Mesothelial cell of epicardium (in vitro differentiated cells): ENCODE measurements at places on chromosomes 12 and 14. TPM values are rescaled to one million over a fixed set of nuclear protein-coding genes. Genes with fewer than 3 reads are reported as not detected.
A peak's percentile ranks its signal among the peaks of the same experiment; 100 is the strongest.

DNA sequence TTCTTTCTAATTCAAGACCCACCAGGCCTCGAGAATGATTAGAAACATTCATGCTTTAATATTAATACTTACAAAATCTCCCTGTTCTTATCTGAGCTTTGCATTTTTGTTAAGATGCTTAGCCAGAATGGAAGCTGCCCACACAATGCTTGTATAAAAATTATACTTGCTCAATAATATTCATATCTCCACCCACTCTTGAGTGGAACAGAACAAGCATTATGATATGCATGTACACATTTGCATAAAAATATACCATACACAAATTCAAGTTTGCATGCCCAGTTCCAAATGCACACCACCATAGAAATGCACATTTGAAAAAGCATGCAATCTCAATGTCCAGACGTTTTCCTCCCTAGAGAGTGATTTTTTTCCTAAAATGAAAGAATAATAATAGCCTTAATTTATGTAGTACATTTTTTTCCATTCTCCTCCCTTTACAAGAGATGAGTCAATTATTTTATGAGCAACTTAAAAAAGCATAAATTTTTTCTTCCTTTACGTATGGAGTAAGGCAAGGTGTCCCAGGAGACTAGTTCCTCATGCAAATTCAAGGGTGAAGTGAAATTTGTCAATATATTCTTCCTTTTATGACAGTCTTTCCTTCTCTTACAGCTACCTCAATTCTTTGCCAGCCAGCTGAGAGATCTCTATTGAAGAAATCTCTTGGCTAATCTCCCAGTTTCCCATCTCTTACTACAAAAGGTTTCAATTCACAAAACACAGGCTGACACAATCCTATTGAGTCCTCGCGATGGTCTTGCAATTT is 313.1 kb upstream of the GARIN6 start:
- DNase-seq, result no peak
- no peaks in the 10 kb centered on the region for H3K4me1 ChIP-seq
- no peaks in the 10 kb centered on the region for H3K36me3 ChIP-seq
- no peaks in the 10 kb centered on the region for H3K27me3 ChIP-seq
- no peak overlapping the region for H3K4me3 ChIP-seq
- H3K27ac ChIP-seq, result no peak overlapping the region

- no peak overlapping the region for H3K27ac ChIP-seq
- no peaks in the 10 kb centered on the region for H3K36me3 ChIP-seq
- H3K27me3 ChIP-seq, result no peaks in the 10 kb centered on the region
- peaks cover 14% of the 10 kb centered on the region for H3K4me1 ChIP-seq
Observed at GRCh38 chr12:85509857-85510256, 229.8 kb downstream of the ALX1 start.

Gene LRRC9
- total RNA-seq, result 0.34 to 0.45 TPM (median 0.44 TPM) in 3 replicates

- peak overlapping the region; percentile 63 for H3K27ac ChIP-seq
- peaks cover 52% of the 10 kb centered on the region for H3K4me1 ChIP-seq
- DNase-seq, result no peak
Observed at GRCh38 chr14:99235582-99236320, 36.2 kb downstream of the BCL11B start.

Gene RAD9B
- 0.51 to 0.73 TPM (median 0.54 TPM) in 3 replicates for total RNA-seq

GRCh38 chr12:39930101-39930500 is 175.8 kb downstream of the SLC2A13 start:
- peaks cover 8% of the 10 kb centered on the region for H3K4me1 ChIP-seq
- H3K36me3 ChIP-seq, result no peaks in the 10 kb centered on the region
- DNase-seq, result no peak
- no peaks in the 10 kb centered on the region for H3K27me3 ChIP-seq

DNA sequence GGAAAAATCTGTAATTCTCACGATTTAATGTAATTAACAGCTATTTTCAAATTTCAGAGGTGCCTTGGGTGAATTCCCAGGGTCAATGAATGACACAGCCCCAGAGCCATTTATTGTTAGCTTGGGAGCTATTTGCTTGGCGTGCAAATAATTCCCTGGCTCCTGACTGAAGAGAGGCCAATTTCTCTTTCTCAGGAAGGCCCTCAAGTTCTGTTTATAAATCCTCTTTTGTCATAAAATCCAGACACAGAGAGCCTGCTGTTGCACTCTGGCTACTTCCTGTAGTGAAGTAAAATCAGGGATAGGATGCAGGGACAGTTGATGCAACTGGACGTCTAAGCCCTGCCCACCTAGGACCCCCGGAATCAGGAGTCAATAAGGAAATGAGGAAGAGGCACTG is 154.3 kb downstream of the TMX1 start:
- no peaks in the 10 kb centered on the region for H3K27me3 ChIP-seq
- H3K36me3 ChIP-seq, result no peaks in the 10 kb centered on the region
- DNase-seq, result no peak

GRCh38 chr12:110371408-110372055 is 32.0 kb downstream of the ANAPC7 start:
- H3K36me3 ChIP-seq, result peaks cover 18% of the 10 kb centered on the region
- no peak overlapping the region for H3K4me3 ChIP-seq
- no peaks in the 10 kb centered on the region for H3K27me3 ChIP-seq
- H3K27ac ChIP-seq, result no peak overlapping the region
- peaks cover 7% of the 10 kb centered on the region for H3K4me1 ChIP-seq

- H3K36me3 ChIP-seq, result peaks cover 13% of the 10 kb centered on the region
- no peak for DNase-seq
- H3K27me3 ChIP-seq, result no peaks in the 10 kb centered on the region
- H3K27ac ChIP-seq, result no peak overlapping the region
- H3K4me3 ChIP-seq, result no peak overlapping the region
Observed at GRCh38 chr14:34439090-34439489, 22.9 kb downstream of the SPTSSA start.

GRCh38 chr14:85471156-85471555 is 58.8 kb upstream of the FLRT2 start:
- no peak overlapping the region for H3K27ac ChIP-seq
- no peak for DNase-seq
- no peak overlapping the region for H3K4me3 ChIP-seq
- no peaks in the 10 kb centered on the region for H3K27me3 ChIP-seq
- H3K4me1 ChIP-seq, result peaks cover 38% of the 10 kb centered on the region
- H3K36me3 ChIP-seq, result no peaks in the 10 kb centered on the region

Gene DLGAP5
- 20.3 to 24.5 TPM (median 23.0 TPM) in 3 replicates for total RNA-seq

Gene PMCH
- total RNA-seq, result not detected in 3 replicates

- peak overlapping the region; percentile 68 for H3K27ac ChIP-seq
- peaks cover 46% of the 10 kb centered on the region for H3K4me1 ChIP-seq
- DNase-seq, result no peak
Observed at GRCh38 chr14:102690509-102691286, 86.6 kb upstream of the TRAF3 start.

- H3K27ac ChIP-seq, result peak overlapping the region; percentile 58
- no peaks in the 10 kb centered on the region for H3K27me3 ChIP-seq
- H3K4me3 ChIP-seq, result no peak overlapping the region
- DNase-seq, result no peak
- no peaks in the 10 kb centered on the region for H3K36me3 ChIP-seq
Observed at GRCh38 chr12:12528361-12529270, 34.0 kb downstream of the DUSP16 start.
